Fibroblast of skin of left biceps (primary cell): ENCODE measurements at places on chromosomes 1 and 21.

- DNase-seq: no peak
These were observed 38.9 kb downstream of the EPRS1 start for GRCh38 chr1:220007438-220007837.

DNA sequence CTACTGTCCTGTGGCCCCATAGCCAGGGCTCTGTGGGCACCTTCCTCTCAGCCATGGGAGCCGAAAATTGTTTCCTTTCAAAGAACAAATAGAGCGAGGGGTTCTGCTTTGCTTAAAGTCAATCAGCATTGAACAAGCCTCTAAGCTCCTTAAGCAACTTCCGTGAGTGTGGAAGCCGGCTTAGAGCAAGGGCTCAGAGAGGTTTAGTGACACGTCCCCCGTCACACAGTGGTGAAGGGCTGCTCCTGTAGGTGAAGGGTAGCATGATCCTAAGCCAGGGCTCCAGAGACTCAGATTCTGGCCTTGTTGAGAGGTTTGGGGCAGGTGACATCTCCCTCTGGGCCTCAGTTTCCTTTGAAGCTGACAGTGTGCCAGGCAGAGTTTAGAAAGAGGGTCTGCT lies 94.0 kb upstream of the WNT4 start:
- no peak for DNase-seq

DNA sequence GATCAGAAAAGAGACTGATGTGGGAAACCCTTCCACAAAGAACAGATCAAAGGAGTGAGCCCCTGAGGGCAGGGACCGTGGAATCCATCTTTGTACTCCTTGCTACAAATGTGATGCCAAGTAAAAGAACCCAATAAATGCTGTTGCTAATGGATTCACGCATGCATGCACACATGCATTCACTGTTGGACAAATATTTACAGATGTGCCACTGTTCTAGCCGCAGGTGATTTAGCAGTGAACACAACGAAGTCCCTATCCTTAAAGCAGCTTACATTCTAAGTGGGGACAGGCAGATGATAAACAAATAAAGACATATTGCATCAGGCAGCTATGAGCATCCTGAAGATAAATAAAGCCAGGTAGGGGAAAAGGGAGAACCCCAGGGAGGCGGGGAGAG lies 67.8 kb downstream of the ITPKB start:
- no peak for DNase-seq

GRCh38 chr1:119795261-119796200 lies 15.7 kb downstream of the REG4 start:
- no peak for DNase-seq

- no peak for DNase-seq
These were observed 346.1 kb downstream of the LMO4 start for GRCh38 chr1:87674791-87675190.

DNA sequence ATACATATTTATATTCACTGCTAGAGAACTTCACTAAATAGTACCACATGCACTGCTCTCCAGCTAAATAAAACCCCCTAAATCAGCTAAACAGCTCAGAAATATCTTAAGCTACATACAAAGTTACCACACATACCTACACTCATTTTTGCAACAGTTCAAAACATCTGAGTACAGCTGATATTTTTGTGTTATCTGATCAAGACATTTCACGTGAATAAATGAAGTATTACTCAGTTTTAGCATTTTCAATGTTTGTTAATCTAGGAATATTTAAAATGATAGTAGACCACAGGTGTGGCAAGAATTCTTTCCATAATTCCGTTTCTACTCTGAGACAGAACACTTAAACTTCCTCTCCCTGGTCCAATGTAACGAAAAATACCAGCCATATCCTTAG lies 20.8 kb downstream of the EVI5 start:
- DNase-seq: no peak

DNA sequence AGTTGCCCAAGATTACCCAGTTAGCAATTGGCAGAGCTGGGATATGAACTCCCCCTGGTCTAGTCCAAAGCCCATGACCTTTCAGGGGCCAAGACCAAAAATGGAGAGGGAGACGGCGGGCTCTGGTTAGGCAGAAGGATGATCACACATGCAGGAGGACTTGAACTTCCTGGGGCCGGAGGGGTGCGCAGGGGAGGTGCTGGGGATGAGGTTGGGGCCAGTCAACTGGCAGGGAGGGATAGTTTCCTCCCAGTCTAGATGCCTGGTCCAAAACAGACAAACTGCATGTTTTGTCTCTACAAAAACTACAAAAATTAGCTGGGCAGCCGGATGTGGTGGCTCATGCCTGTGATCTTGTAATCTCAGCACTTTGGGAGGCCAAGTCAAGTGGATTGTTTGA lies 78.1 kb downstream of the NKAIN1 start:
- DNase-seq: no peak

DNA sequence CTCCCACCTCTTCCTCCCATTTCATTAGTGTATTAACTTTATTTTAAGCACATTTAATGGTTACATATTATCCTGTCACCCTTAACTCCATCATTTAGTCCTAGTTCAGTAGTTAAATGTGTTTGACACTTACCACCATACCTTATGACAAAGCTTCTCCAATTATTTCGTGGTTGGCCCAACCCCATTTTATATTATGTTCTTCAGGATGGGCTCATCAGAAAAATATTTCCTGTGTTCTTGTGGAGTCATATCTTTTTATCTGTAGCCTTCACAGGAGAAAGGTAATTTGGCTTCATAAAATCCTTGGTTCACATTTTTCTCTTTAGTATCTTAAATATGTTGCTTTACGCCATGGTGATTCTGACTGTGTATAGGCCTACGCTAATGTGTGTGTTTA lies 142.3 kb upstream of the COL6A1 start:
- no peak for DNase-seq

GRCh38 chr1:47036764-47037163 lies 13.3 kb downstream of the CYP4X1 start:
- no peak for DNase-seq

DNA sequence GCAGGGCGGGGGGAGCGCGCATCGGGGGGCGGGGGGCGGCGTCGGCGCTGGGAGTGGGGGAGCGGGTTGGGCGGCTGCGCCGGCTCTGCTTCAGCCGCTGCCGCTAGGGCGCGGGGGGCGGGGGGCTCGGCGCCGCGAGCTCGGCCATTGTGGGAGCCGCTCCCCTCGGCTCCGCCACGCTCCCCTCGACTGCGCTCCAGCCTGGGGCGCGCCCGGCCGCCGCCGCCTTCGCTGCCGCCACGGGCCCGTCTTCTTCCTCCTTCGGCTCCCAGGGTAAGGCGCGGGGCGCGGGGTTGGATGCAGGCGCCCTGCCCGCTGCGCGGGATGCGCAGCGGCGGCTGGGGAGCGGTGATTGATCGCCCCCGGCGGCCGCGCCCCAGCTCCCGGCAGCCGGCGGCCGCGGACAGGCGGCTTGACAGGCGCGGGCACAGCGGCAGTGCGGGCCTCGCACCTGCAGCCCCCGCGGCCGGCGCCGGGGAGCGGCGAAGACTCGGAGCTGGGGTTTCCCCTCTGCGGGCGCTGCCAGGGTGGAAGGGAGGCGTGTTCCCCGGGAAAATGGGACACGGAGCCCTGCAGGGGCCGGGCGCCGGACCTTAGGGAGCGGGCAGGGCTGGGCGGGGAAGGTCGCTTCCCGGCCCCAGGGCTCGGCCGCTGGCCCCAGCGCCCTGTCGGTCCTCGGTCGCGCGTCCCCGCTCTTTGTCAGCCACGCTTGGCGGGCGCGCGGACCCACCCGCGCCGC lies 55.3 kb downstream of the NDUFS5 start:
- no peak for DNase-seq

GRCh38 chr1:89995598-89996449 lies 914 bp downstream of the ZNF326 start:
- DNase-seq: no peak

- DNase-seq: no peak
These were observed 60.3 kb downstream of the CD247 start for GRCh38 chr1:167457936-167458584.

DNA sequence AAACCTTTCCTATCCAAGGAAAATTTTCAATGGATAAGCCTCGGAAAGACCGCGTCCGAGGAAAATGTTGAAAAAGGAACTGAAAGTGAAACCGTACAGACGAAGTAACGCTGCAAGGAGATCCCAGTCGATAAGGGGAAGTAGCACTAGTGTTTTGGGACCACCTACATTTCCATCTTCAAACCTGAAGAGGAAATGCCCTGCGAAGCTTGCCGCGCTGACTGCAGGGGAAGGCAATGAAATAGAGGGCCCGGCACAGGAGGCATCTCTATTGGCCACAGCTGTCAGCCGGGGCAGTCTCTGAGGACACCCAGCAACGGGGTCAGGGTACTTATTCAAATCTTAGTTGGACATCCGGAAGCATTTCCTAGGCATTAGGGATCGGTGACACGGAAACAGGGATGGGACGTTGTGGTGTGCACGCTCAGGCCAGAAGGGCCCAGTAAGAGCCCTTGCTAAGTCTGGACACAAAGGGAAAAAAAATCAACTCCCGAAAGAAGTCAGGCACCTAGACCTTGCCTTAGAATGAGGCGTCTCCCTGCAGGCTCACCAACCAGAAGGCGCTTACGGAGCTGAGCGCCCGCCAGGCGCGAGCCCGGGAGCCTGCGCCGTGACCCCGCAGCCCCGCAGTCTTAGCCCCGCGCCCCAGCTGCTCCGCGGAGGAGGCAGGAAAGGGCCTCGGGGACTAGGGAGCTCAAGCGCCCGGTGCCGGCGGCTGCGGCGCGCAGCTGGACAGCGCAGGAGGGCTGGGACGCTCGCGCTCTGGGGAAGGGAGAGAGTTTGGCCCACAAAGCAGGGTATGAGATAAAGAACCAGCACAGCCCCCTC lies 655 bp downstream of the USF1 start:
- no peak for DNase-seq

DNA sequence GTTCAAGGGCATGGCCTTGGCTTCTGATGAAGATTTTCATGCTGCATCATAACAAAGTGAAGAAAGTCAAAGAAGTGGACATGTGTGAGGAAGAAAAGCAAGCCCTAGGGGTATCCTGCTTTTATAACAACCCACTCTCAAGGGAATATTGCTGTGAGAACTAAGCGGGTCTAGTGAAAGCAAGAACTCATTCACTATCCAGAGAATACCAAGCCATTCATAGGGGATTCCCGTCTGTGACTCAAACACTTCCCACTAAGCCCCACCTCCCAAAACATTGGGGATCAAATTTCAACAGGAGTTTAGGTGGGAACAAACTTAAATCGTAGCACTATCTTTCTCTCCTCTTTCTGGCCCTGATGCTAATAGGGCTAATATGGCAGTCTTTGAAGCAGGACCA lies 98.5 kb upstream of the CTTNBP2NL start:
- DNase-seq: no peak

DNA sequence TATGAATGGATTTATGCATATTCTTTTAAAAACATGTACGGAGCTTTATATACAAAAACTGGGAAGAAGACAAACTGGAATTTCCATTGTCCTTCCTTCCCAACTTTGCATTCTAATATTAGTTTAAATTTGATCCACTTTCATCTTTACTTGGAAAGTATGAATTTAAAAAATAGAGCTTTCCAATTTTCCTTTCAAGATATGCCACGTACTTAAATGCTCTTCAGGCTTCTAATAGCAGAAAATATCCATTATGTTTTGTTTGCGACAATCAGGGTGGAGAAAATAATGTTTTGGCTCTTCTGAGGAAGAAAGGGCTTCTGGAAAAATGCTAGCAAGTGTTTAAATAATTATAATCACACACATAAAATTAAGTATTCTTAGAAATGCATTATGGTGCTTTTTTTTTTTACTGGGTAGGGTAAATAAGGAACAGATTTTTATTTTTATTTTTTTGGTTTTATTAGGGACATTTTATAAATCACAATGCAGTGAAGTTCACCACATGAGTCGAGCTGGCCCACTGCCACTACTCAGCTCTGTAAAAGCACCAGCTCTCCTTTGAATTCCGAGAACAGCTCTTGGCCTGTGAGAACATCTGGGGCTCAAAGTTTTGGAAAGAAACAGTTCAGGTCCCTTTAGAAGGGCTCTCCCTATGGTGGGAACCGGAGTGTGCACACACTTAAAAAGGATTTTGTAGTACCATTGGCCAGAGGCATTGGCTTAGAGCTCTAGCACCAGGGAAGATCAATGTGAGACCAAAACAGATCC lies 287.4 kb upstream of the LYPLAL1 start:
- DNase-seq: no peak

GRCh38 chr21:14536929-14537328 lies 9.2 kb downstream of the SAMSN1 start:
- no peak for DNase-seq

DNA sequence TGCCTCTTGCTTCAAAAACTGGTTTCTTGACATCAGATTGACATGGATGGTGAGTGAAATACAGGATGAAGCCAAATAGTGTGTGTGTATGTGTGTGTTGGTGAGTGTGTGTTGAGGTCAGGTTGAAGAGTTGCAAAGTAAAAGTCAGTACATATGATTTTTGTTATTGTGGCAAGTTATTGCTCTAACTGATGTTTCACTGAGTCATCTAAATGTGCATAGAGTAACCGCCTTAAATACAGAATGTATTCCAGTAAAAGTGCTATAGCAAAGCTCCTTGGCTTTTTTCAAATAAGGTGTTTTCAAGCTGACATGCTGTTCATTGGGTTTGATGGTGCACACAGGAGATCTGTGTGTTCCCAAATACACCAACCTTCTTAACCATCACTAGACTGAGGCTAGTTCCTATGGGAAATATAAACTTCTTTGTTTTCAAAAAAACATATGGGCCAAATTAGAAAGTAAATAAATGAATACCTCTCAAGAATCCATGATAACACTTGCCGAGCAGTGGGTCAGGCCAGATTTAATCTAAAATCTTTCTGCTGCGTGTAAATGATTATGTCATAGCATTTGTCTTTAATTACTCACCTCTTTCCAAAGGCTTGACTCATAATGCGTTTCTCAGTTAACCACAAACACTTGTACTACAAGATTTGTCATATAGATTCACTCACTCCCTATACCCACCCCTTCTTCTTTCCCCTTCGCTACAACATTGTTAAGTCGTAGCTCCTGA lies 151.1 kb downstream of the LYPLAL1 start:
- DNase-seq: peak; percentile 88

DNA sequence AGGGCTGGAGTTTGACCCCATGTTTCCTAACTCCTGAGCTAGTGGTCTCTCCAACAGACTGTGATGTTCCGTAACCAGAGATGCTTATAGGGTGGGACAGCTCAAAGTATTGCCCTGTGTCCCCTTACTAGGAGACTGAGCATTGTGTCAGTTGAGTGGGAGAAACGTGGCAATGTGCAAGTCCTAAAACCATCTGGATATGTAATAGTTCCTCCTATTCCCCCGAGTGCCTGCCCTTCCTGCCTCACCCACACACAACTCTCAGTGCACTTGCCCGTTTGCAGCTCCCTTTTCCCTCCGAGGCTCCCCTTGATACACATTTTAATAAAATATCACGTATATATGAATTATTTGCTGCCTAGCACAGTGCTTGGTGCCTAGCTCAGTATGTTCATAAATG lies 3.4 kb downstream of the PIGV start:
- DNase-seq: no peak

GRCh38 chr1:207223162-207223561 lies 98.3 kb upstream of the CD55 start:
- no peak for DNase-seq

GRCh38 chr1:233707153-233707879 lies 93.4 kb downstream of the KCNK1 start:
- DNase-seq: no peak

GRCh38 chr1:47617381-47618221 lies 179.8 kb downstream of the FOXD2 start:
- DNase-seq: no peak
